ENCODE measurements at places on chromosomes 6 and 20.

GRCh38 chr6:99588618-99589289 lies 17.9 kb upstream of the PRDM13 start:
- H3K27ac ChIP-seq = no peak overlapping the region
- H3K27me3 ChIP-seq = peaks cover 19% of the 10 kb centered on the region
- H3K36me3 ChIP-seq = no peaks in the 10 kb centered on the region
- H3K4me1 ChIP-seq = peaks cover 16% of the 10 kb centered on the region
- peak; percentile 54 for DNase-seq

DNA sequence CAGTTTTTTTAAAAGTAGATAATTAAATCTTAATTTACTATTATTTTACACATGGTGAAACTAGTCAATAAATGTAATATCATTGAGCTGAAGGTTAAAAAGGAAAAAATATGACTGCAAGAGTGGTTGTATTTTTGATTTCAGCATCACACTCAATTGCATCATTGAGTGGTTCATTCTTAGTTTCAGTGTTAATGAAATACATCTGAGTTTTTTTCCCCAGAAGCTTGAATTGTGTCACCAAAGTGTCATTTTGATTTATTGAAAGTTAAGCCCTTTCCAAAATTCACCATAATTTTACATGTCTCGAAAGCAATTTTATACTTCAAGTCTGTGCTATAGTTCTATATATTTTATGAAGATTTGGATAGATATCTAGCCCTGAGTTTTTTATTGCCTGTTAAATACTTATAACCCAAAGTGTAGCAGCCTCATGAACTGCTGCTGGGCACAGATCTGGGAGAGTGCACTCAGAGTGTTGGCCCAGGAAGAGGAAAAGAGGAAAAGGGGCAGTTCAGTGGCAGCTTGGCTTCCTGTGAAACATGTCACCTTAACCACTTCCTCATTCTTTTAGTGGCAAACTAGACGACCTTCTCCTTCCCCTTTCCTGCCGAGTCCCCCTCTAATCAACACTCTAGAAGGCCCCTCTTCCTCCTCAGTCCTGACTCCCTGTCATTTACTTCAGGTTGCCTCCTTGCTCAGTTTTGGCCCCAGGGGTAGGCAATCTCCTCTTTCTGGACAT lies 140.7 kb downstream of the ESR1 start:
- peaks cover 2% of the 10 kb centered on the region for H3K27me3 ChIP-seq
- peaks cover 35% of the 10 kb centered on the region for H3K4me1 ChIP-seq
- peak overlapping the region; percentile 81 for H3K4me3 ChIP-seq

DNA sequence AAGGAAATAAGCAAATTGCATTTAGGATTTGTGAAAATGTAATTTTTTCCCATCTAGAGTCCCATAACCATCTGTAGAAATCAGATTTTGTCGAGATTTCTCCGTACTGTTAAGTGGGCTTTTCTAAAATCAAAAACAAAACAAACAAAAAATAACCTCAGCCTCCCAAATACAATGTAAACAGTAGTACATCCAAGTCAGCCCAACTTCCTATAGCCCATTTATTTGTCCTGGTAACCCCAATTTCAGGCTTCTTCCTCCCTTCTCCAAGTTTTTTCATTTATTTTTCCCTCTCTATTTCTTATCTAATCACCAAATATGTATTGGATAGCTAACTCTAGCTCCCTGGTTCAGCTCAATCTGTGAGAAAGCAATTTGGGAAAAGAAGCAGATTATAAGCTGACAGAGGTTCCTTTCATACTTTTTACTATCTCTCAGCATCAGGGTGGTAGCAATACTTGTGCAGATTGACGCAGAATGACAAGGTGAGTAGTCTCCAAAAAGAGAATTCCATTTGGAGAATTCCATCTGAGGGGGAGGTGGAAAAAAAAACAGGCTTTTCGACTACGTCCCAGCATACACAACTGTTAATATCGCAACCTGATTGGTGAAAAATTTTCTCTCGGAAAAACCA lies 132.6 kb upstream of the BTN3A2 start:
- peaks cover 29% of the 10 kb centered on the region for H3K4me1 ChIP-seq
- H3K27me3 ChIP-seq = no peaks in the 10 kb centered on the region
- peak overlapping the region; percentile 96 for H3K27ac ChIP-seq
- DNase-seq = no peak
- peak overlapping the region; percentile 98 for H3K4me3 ChIP-seq

- no peak for DNase-seq
- H3K4me1 ChIP-seq = no peaks in the 10 kb centered on the region
- no peak overlapping the region for H3K4me3 ChIP-seq
- no peak overlapping the region for H3K27ac ChIP-seq
Measured at GRCh38 chr6:54071821-54072340, 39.4 kb upstream of the MLIP start.

GRCh38 chr6:83429857-83430610 lies 817 bp downstream of the ME1 start:
- peaks cover 7% of the 10 kb centered on the region for H3K4me1 ChIP-seq
- peaks cover 4% of the 10 kb centered on the region for H3K36me3 ChIP-seq
- no peaks in the 10 kb centered on the region for H3K27me3 ChIP-seq

DNA sequence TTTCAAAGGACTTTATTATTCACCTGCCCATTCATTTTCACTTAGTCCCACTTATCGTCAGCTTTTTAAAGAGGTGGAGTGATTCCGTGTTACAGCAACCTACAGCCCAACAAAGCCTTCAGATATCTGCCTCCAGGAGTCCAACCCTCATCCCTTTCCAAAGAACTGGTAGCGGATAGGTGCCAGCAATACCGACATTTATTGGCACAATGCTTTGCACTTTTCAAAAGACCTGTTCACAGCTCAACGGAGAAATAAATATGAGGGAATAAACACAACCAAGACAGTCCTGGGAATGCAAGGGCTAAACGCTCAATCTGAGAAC lies 819 bp upstream of the MTRF1L start:
- H3K27me3 ChIP-seq = peaks cover 4% of the 10 kb centered on the region
- peaks cover 41% of the 10 kb centered on the region for H3K4me1 ChIP-seq
- DNase-seq = no peak
- H3K4me3 ChIP-seq = peak overlapping the region; percentile 96

DNA sequence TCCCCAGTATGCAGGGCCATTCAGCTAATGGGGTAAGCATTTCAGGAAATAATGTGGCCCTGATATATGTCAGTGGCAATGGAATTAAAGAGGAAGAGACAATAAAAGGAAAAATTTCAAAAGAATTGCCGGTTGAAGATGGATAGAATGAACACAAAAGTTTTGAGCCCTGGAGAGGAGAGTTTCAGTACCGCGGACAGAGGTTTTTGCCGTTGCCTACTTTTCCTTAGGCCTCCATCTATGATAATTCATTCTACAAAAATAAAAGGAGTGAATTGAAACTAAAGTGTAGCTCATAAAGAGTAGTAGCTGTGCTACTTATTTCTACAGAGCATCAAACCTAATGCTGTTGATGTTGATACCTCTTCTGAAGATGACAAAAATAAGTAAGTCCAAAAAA lies 140.7 kb downstream of the RNASET2 start:
- no peak for DNase-seq
- no peak overlapping the region for H3K27ac ChIP-seq
- no peaks in the 10 kb centered on the region for H3K4me1 ChIP-seq
- no peaks in the 10 kb centered on the region for H3K36me3 ChIP-seq

DNA sequence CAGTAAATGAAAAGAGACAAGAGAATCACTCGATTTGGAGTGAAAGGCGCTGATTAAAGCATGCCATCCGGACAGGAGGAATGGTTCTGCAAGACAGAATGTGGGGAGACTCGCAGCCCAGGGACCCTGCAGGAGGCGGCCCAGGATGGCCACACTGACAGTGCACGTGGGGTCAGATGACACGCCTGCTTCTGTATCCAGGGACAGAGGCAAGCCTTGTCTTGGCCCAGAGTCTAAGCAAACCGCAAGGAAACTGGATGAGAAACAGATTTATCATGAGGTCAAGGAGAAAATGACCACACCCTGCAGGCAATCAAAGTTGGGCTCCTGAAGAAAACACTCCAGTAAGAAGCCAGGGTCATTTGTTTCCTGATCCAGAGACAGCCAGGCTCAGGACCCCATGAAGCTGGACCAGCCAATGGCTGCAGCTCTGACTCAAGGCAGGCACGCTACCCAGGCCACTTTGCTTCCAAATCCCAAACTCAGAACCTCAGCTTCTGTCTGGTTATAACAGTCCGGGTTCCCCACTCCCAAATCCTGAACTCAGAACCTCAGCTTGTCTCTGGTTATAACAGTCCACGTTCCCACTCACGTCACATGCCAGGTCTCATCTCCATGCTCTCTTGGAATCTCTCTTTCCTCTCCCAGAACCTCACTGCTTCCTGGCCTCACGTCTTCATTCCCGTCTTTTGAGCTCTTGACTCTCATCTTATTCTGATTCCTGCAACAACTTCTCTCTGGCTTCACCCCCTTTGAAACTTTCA lies 144.9 kb upstream of the THBS2 start:
- no peak overlapping the region for H3K4me3 ChIP-seq
- peaks cover 5% of the 10 kb centered on the region for H3K27me3 ChIP-seq
- no peak overlapping the region for H3K27ac ChIP-seq
- H3K4me1 ChIP-seq = no peaks in the 10 kb centered on the region

- no peak overlapping the region for H3K27ac ChIP-seq
- H3K27me3 ChIP-seq = no peaks in the 10 kb centered on the region
- no peaks in the 10 kb centered on the region for H3K36me3 ChIP-seq
- no peak for DNase-seq
- no peaks in the 10 kb centered on the region for H3K4me1 ChIP-seq
- no peak overlapping the region for H3K4me3 ChIP-seq
Measured at GRCh38 chr6:25296217-25296905, 17.2 kb downstream of the CARMIL1 start.

DNA sequence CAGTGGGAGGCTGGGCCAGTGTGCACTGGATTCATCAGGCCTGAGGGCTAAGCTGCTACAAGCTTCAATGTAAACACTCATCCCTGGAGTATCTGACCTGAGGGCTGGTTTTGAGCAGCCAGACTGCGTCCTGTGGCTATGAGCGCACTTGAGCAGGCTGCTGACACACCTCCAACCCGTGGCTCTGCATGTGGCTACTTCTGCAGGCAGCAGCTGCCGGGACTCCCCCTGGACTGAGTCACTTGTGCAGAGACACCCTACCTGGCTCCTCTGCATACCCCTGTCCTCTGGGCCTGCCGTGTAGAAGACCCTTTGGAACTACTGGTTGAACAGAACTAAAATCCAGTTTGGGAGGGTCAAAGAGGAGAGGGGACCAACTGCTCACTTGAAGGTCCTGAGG lies 172.0 kb downstream of the SCP2D1 start:
- H3K27me3 ChIP-seq = peaks cover 4% of the 10 kb centered on the region
- no peak overlapping the region for H3K27ac ChIP-seq
- no peaks in the 10 kb centered on the region for H3K4me1 ChIP-seq
- DNase-seq = no peak
- H3K36me3 ChIP-seq = no peaks in the 10 kb centered on the region
- no peak overlapping the region for H3K4me3 ChIP-seq

- no peaks in the 10 kb centered on the region for H3K36me3 ChIP-seq
- peaks cover 35% of the 10 kb centered on the region for H3K4me1 ChIP-seq
- peaks cover 14% of the 10 kb centered on the region for H3K27me3 ChIP-seq
Measured at GRCh38 chr6:134177236-134177635, 124.8 kb upstream of the SLC2A12 start.

DNA sequence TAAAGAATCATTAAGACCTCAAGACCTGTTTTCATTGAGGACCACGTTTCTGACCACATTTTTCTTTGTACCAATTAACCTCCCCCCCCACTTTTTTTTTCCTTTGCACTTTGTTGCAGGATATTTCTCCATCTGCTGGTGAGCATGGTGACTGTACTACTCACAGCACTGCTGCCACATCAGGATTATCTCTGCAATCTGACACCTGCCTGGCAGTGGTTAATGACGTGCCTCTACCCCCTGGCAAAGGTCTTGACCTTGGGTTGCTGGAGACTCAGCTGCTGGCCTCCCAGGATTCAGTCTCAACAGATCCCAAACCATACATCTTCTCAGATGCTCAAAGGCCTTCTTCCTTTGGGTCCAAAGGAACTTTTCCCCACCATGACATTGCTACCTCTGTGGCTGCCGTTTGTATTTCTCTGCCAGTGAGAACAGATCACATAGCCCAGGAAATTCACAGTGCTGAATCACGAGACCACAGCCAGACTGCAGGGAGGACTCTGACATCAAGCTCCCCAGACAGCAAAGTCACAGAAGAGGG lies 46.6 kb upstream of the EDN3 start:
- H3K27me3 ChIP-seq = no peaks in the 10 kb centered on the region
- H3K36me3 ChIP-seq = peaks cover 41% of the 10 kb centered on the region
- H3K27ac ChIP-seq = peak overlapping the region; percentile 84
- peaks cover 82% of the 10 kb centered on the region for H3K4me1 ChIP-seq
- DNase-seq = peak; percentile 39

DNA sequence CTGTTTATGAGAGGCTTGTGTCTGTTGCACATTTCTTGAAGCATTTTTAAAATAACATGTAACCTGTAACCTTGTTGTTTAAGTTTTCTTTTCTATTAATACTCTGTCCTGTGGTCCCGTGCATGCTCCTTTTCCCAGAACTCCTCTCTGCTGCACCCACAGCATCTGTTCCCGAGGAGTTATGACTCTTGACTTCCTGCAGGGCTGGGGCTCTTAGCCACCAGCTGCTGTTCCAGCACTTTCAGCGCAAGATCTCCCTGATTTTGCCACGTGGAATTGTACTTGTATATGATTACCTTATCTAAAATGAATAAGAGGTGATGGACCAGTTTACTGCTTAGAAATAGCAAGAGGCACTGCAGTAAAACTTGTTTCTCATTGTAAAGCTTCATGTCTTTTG lies 150.6 kb downstream of the QKI start:
- no peak for DNase-seq
- H3K4me3 ChIP-seq = no peak overlapping the region
- no peak overlapping the region for H3K27ac ChIP-seq
- H3K36me3 ChIP-seq = peaks cover 15% of the 10 kb centered on the region
- H3K4me1 ChIP-seq = no peaks in the 10 kb centered on the region

DNA sequence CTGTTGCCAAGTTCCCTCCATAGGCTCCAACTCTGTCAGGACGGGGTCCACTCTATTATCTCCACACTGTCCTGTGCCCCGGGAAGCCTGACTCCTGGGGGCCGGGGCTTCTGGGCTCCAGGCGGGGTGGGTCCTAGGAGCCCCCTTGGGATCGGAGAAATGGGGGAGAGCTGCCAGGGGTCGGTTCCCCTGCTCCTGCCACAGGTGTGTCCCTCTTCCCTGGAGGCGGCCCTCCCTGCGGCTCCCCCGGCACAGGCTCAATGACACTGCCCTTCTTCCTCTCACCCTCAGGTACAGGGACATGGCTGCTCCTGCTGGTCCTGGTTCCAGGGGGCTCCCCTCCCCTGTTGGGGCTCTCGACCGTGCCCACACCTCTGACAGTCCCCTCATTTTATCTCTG lies 110.0 kb downstream of the DHX35 start:
- H3K4me1 ChIP-seq = peaks cover 4% of the 10 kb centered on the region
- H3K4me3 ChIP-seq = no peak overlapping the region
- no peak overlapping the region for H3K27ac ChIP-seq
- H3K36me3 ChIP-seq = no peaks in the 10 kb centered on the region
